A549 treated with RU486 at 1 μM for 4 hours (cell line): ENCODE measurements at places on chromosomes 12 and 14. TPM values are rescaled to one million over a fixed set of nuclear protein-coding genes. Genes with fewer than 3 reads are reported as not detected.

CRIP2 gene
- total RNA-seq, result 91.2 to 177 TPM (median 149 TPM) in 5 replicates

IL22 gene
- not detected in 5 replicates for total RNA-seq

COCH gene
- 21.2 to 27.3 TPM (median 26.0 TPM) in 5 replicates for total RNA-seq

SLC22A17 gene
- total RNA-seq, result 5.2 to 8.9 TPM (median 6.8 TPM) in 5 replicates

RTL1 gene
- total RNA-seq, result 0.26 to 0.34 TPM (median 0.27 TPM) in 5 replicates

SPIC gene
- not detected in 5 replicates for total RNA-seq

RD3L gene
- total RNA-seq, result not detected in 5 replicates

LRRK2 gene
- 0.86 to 2.2 TPM (median 1.9 TPM) in 5 replicates for total RNA-seq

KRT74 gene
- total RNA-seq, result not detected in 5 replicates

CMTM5 gene
- not detected in 5 replicates for total RNA-seq

TAS2R7 gene
- total RNA-seq, result not detected in 5 replicates

PPFIA2 gene
- 0.55 TPM in 1 of 5 replicates, not detected in the others for total RNA-seq

IQSEC3 gene
- not detected in 5 replicates for total RNA-seq

MRPL42 gene
- total RNA-seq, result 43.3 to 63.7 TPM (median 54.0 TPM) in 5 replicates

TBX5 gene
- total RNA-seq, result not detected in 5 replicates

CDH24 gene
- total RNA-seq, result 2.7 to 5.9 TPM (median 5.0 TPM) in 5 replicates

MGP gene
- total RNA-seq, result not detected in 5 replicates

NOVA1 gene
- 4.6 to 5.4 TPM (median 5.3 TPM) in 5 replicates for total RNA-seq

SAMD15 gene
- total RNA-seq, result 1.4 to 3.3 TPM (median 2.1 TPM) in 5 replicates
